ENCODE measurements at places on chromosomes 13 and 19.

DNA sequence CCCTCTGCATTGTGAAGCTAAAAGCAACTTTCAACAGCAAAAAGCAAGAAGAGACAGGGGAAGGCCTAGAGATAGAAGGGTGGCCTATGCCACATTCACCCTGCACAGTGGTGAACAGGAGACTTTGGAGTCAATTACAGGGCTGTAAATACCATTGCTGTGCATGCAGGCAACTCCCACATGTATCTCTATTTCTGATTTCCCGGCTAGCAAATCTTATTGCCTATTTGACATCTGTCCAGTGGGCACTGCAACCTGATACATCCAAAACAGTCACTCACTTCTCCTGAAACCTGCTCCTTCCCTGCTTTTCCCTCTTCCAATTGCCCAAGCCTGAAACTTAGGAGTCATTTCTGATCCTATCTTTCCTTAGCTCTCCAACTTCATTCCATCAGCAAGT lies 13.4 kb downstream of the RUBCNL start:
- no peak for DNase-seq

DNA sequence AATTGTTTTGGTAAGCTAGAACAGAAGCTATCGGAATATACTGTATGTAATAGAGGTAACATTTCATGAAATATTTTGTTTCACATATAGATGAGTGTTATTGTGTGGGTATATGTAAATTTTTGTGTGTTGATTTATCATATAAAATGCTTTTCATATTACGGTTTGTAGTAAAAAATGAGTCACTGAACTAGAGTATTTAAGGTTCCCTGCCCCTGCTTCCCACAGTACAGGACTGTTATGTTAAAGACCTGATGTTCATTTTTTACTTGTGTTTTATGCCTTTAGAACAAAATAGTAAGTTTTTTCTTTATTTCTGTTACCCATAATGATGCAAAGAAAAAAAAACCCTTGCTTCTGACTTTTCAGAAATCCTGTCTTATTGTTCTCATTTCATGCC lies 243.4 kb downstream of the ENOX1 start:
- DNase-seq = no peak

GRCh38 chr13:102220681-102221228 lies 181.1 kb downstream of the FGF14 start:
- DNase-seq = no peak

DNA sequence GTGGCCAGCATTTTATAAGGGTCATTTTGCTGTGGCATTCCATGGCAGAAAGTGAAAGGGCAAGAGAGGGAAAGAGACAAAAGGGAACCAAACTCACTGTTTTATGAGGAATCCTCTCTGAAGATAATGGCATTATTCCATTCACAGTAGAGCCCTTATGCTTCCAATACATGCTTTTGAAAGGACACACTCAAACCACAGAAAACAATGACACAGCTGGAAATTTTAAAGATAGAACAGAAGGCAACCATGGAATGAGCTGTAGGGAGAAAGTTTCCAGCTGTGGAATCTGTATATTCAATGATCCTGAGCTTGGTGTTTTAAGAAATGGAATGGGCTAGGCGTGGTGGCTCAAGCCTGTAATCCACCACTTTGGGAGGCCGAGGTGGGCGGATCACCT lies 677.4 kb downstream of the SLITRK1 start:
- DNase-seq = no peak

DNA sequence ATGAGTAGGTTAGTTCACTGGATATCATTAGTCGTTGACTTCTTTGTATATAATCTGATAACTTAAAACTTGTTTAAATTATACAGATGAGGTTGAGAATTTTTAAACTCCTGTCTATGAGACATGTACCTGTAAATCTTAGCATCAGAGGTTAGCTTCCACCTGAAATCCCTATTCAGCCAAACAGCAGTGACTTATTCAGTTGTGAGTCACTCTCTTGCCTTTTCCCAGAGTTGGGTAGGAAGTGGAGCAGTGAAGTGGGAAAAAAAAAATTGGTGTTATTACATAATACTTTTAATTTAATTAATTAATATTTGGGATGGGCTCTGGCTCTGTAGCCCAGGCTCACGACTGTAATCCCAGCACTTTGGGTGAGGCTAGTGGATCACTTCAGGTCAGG lies 32.9 kb downstream of the ZNF701 start:
- DNase-seq = no peak

DNA sequence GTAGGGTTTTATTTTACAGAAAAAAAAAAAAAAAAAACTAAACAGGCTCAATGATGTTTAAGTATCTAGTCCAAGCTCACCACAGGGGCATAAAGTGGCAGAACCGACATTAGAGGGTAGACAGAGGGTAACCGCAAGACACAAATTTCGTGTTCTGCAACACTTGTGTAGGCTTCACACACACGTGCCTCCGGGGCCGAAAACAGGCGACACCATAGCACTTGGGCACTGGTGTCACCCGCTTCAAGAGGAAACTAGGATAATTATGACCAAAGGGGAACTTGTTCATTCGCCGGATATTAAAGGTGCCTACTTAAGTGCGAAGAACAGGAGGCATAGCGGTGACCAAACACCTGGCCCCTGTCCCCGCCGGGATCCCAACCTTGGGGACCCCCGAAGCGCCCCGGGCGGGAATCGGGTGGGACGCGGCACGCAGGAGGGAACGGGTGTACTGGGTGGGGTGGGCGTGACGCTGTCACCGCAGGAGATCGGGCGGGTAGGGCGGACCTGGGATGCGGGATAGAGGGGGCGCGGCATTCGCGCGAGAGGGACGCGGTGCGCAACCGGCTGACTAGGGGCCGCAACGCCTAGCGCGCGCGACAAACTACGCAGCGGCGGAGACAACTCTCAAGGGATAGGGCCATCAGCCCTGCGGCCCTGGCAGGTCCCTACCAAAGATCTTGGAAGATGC lies 558 bp downstream of the MZT1 start:
- no peak for DNase-seq

DNA sequence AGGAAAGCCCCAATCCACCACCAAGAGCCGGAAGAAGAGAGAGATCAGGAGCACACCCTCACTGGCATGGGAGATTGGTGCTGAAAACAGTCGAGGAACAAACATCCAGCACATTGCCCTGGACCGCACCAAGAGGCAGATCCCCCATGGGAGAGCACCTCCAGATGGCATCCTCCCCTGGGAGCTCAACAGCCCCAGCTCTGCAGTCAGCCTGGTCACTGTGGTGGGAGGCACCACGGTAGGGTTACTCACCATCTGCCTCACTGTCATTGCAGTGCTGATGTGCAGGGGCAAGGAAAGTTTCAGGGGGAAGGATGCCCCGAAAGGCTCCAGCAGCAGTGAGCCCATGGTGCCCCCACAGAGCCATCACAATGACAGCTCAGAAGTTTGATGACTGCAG lies 110.2 kb downstream of the STOML3 start:
- DNase-seq = no peak

DNA sequence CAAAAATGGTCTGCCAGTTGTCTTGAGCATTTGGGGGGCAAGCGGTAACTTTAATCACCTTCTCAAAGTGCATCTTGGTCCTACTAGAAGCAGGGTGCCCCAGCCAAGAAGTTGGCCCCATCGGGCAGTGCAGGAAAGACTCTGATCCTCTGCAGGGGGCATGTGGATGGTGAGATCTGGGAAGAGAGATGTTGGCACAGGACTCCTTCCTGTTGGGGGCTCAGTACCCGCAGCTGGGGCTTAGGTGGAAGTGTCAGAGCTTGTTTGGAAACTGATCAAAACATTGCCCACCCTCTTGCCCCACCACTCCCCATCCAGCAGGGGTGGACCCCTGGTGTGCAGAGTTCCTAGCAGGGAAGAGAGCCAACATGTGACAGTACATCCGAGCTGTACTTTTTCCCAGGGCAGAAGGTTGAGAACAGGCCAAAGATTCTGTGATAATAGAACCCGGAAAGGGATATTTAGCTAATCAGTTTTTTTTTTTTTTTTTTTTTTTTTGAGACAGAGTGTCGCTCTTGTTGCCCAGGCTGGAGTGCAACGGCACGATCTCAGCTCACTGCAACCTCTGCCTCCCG lies 8.8 kb downstream of the RRAS start:
- no peak for DNase-seq

DNA sequence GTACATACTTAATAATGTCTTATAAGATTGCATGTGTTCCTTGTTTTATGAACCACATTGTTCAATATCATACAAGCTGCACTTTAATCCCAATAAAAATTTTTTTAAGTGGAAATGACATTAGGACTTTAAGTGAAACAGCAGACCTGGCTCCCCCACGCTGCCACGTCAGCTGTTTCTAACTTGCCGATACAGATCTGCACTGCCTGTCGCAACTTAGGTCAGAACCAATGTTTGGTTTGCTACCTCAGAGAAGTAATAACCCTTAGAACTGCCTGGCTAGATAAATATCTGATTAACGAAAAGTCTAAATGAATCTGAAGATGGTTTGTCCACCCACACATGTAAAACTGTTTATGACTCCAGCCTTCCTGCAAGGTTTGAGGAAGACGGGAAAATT lies 327.5 kb upstream of the DACH1 start:
- no peak for DNase-seq
